ENCODE measurements at places on chromosomes 6 and 20.

- peak; percentile 69 for DNase-seq
Observed at GRCh38 chr20:62921119-62921687, 5.1 kb downstream of the DIDO1 start.

GRCh38 chr6:33954453-33954852 lies 150.7 kb upstream of the MLN start:
- no peak for DNase-seq

- no peak for DNase-seq
Observed at GRCh38 chr20:62267543-62267942, 29.2 kb downstream of the OSBPL2 start.

DNA sequence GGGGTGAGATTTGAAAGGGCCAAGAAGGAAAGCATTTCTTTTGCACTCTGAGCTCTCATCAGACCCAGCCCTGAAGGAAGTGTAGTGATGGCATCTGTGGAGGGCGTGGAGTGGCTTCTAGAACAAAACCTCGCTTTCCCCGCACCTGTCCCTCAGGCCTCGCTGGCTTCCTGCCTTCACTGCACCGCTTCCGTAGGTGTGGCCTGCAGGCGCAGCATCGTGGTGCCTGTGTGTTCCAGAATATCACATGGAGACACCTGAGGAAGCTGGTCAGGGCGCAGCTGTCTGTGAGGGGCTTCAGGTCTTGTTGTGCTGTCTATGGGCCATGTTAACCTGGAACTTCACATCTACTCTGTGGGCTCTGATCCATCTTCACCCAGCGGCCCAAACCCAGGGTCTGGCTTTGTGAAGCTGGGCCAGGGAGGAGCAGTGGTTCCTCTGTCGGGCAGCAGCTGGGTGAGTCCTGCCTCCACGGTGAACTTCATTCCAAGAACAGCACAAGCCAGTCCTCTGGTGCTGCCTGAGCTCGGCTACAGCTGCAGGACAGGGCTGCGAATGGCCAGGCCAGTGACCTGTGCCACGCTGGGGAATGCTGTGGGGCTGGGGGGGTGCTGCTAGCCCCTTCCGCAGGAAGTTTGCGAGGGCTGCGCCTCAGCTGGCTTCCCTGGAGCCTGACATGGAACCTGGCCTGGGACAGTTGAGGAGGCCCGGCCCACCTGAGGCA lies 40.9 kb downstream of the DSTN start:
- peak; percentile 58 for DNase-seq

- DNase-seq, result no peak
Observed at GRCh38 chr6:57297505-57297904, 19.9 kb upstream of the PRIM2 start.

DNA sequence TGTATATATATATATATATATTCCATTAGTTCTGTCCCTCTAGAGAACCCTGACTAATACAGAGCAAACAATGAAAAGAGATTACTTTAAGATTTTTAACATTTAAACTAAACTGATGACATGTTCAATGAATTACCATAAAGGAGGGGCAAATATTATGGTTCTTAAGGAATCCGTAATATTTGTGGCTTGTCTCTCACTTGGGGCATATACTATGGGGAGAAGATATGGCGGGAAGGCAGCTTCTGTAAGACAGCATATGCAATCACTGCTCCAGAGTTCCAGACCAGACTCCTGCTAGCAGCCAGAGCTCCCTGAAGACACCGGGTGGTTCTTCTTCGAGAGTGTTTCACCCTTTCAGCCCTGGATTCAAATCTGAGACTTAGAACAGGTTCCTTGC lies 321.1 kb upstream of the NT5E start:
- no peak for DNase-seq
